ENCODE measurements at places on chromosomes 7 and 10.

DNA sequence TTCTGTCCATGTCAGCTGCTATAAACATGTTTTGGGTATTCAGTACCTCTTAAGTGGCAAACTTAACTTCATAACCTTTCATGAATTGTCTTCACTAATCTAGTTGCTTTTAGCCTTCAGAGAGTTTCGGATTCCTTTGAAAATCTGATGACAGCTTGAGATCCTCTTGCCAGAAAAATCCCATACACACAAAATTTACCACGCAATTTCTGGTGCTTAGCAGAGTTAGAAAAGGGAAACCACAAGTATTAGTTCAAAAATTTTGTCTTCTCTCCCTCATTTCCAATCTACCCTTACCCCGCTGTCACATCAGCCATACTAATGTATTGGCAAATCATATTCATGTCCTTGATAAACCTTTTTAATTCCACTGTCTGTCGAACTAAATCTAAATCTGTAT, 72.7 kb upstream of the TMEM106B start:
- no peak for DNase-seq

- no peak for DNase-seq
Observed at GRCh38 chr10:109932968-109933367, 9.7 kb upstream of the XPNPEP1 start.

DNA sequence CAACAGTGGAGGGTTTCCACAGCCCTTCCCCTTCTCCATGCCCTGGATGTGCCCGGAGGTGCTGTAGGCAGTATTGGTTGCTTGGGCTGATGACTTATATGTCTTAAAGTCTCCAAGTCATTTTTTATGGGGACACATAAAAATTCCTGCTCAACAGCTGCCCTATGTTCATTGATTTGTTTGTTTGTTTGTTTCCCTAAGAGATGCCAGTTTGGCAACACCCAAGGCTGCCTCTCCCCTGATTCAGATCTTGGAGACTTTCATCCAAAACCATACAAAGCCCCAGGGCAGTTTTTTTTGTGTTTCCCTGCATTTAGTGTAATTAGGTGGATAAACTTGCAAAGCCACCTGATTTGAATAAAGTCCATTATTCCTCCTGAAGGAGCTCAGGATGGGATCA, 115.3 kb downstream of the PLPP4 start:
- no peak for DNase-seq

- DNase-seq: no peak
Observed at GRCh38 chr7:26409661-26410547, 118.2 kb downstream of the SNX10 start.

DNA sequence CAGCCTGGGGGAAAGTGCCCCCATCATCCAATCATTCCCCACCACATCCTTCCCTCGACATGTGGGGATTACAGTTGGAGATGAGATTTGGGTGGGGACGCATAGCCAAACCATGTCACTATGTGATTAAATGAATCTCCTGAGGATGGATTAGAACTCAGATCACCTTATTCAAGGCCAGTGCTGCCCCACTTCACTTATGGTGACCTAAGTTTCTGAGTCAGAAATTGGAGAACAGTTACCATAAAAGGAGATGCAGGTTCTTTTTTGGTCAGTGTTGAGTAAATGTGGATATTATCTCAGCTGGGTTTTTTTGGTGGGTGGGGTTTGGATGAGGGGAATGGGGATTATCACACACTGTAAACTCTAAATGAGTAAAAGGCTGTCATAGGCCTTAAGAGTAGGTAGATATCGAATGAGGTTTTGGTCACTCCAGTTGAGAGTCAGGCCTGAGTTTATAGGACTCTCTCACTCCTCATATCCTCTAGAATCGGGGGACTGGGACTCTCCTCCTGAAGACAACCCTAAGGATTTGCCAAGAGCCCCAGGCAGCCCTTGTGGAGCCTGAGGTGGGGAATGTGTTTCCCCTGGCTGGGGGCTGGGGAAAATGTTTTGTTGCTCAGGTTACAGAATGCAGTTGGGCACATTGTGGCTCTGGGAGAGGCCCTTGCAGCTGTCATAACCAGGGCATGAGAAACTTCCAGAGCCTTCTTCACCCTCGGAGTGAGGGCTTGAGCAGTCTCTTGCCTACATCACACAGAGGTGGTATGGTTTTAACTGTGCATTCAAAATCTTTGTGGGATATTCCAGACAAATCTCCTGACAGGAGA, 213.0 kb downstream of the BAMBI start:
- DNase-seq: no peak

DNA sequence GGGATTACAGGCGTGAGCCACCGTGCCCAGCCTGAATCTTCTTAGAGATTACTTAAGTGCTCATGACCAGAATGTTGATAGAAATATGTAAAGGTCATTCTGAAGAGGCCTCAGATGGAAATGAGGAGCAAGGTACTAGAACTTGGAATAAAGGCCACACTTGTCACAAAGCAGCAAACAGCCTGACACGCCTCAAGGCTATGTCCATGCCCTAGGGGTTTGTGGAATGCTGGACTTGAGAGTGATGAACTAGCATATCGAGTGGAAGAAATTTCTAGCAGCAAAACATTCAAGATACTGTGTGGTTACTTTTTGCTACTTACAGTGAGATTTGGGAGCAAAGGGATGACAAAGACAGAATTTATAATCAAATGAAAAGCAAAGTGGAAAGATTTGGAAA, 39.0 kb downstream of the ZNF438 start:
- DNase-seq: no peak

DNA sequence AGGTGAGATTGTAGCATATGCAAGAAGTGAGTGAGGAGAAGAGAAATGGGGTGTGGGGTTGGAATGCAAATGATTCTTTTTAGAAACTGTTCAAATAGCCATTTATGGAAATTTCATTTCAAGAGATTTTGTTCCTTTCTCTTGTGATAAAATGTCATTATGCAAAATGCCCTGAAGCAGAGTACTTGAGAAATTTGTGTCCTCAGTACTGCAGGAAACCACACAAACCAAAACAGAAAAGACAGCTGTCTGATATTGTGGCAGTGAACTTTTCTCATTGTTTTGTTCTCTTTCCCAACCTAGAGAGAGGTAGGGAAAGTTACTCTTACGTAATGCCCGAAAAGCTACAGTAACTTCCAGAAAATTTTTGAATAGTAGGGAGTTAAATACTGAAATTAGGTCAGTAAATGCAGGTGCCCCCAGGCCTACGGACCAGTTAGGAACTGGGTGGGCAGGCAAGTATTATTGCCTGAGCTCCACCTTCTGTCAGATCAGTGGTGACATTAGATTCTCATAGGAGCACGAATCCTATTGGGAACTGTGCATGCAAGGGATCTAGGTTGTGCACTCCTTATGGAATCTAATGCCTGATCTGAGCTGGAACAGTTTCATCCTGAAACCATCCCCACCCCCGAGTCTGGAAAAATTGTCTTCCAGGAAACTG, 34.0 kb downstream of the DLD start:
- no peak for DNase-seq

- DNase-seq: no peak
Observed at GRCh38 chr7:113158756-113159155, 40.4 kb upstream of the SMIM30 start.

- no peak for DNase-seq
Observed at GRCh38 chr10:79262131-79262530, 85.1 kb upstream of the PPIF start.

DNA sequence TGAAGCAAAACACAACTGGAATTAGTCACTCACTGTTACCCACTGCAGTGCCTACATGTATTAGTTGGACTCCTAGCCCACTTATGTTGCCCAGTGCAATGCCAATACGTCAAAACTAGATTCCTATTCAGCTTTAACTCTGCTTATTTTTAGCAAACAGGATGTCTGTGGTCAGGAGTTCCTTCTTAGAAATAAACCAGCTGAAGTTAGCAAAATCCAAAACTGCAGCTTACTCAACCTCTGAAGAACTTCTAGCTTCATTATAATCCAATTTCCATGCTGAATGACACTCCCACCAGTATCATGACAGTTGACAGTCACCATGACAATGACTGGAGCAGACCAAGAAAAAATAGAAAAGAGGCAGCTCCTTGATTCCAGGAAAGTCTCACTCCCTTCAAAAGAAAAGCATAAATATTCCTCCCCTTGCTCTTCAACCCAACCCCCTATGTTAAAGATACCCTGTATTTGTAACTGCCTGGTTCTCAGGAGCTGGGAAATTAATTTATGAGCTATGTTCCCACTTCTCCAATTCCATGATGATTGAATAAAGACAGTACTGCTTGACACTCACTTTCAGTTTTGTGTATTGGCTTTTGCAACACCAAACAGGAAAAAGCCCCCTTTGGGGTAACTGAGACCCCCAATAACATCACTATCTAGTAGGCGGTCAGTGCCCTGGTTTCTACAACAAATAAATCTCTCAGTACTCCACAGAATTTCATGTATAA, 327.4 kb downstream of the SORCS1 start:
- DNase-seq: no peak

GRCh38 chr7:118759921-118760320, 535.4 kb downstream of the ANKRD7 start:
- DNase-seq: no peak

Data from stimulated activated CD4-positive, alpha-beta T cell treated with anti-CD3 and anti-CD28 coated beads, Interleukin-15, amount 100 ng/mL, for 48 hours (primary cell).